Uterus (tissue), 4 donors: ENCODE measurements at places on chromosomes 16 and 17.

- DNase-seq: no peak
Measured at GRCh38 chr17:36901506-36901905, 35.8 kb upstream of the LHX1 start.

- DNase-seq: no peak
Measured at GRCh38 chr17:33511670-33512069, 218.6 kb upstream of the ASIC2 start.

GRCh38 chr16:55000595-55000994, 69.9 kb downstream of the IRX5 start:
- DNase-seq: no peak

DNA sequence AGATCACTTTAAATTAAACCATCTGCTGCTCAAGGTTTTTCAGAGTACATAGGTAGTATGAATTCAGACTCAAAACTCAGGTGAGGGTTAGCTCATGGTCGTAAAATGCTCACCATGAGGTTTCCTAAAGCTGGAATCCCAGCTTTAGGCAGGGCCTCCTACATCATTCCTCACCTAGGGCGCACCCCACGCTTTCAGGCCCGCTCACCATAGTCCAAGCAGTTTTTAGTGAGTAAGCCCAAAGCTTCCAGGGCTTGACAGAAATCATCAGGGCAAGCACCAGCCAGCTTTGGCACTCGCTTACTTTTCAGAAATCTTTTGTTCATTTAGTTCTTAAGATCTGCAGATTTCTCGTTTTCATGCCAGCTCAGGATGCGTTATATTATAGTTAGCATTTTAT, 89.8 kb downstream of the HIC1 start:
- no peak for DNase-seq

DNA sequence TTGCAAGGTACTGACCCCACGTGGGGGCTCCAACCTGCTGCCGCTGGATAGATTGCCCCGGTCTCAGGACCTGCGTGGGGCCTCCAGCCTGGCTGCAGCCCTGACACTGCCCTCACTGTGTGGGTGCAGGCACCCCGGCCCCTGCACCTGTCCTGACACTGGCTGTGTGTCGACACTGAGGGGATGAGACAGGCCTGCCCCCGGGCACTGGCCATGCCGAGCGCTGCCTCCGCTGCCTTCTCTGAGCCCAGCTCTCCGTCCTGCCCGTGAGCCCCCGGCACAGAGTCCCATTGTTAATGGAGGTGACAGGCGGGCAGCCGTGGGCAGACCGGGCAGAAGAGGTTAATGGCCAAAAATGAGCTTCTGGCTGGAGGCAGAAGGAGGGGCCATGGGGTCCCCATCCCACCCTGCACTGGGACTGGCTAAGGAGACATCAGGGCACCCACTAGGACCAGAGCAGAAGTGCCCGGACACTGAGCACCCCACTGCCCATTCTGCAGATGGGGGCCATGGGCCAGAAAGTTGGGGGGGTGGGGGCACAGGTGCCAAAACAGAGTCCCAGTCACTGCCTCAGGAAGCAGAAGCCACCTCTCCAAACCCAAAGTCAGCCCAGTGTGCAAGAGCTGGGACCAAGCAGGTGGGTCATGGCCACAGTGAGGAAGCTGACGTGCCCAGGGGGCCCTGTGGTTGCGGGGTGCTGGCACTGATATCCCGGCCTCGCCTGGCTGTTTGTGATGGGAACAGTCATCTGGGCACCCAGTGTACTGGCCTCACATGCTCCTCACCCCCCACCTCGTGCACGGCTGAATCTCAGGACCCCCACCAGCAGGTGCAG, 2.5 kb upstream of the PRR35 start:
- DNase-seq: no peak
